ENCODE measurements at places on chromosomes 16 and 17. TPM values are rescaled to one million over a fixed set of nuclear protein-coding genes. Genes with fewer than 3 reads are reported as not detected.
A peak's percentile ranks its signal among the peaks of the same experiment; 100 is the strongest.

The ACSM2A gene
- total RNA-seq, result not detected

The SEPTIN1 gene
- 3.6 TPM for total RNA-seq

The HCRT gene
- total RNA-seq, result not detected

DNA sequence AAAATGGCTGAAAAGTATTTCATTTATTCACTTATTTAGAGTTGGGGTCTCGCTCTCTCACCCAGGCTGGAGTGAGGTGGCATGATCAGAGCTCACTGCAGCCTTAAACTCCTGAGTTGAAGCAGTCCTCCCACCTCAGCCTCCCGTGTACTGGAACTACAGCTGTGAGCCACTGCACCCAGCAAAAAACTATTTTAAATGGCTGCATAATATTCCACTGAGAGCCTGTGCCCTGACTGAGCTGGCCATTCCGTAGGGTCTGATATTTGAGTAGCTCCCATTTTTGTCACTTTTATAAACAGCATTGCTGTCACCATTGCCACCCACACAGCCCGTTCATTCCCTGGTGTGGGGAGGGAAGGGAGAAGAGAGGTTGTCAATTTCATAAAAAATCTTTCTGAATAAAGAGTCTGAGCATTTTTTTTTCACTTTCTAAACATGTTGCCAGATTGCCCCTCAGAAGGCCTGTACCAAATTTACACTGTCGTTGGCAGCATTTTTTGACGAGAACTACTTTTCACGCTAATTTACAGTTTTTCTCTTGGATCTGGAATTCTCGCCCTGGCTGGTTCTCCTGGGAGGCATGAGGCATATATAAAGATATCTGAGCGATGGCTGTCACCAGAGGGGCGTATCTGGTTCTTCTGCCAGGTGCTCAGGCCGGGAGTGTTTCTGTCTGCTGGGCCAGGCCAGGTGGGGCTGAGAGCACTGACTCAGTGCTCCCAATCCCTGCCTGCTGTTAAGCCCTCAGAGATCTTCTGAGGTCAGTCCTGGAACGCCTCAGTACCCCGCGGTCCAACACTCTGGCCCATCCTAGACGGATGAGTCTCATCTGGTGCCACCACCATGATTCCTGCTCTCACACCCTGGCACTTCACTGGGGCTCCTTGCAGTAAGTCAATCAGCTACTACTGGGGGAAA, 7.2 kb upstream of the KIFC3 start:
- no peak for DNase-seq
- H3K4me3 ChIP-seq, result no peak overlapping the region
- H3K36me3 ChIP-seq, result no peaks in the 10 kb centered on the region
- H3K27ac ChIP-seq, result no peak overlapping the region

GRCh38 chr17:77393867-77394539, 253.2 kb downstream of the SEC14L1 start:
- no peaks in the 10 kb centered on the region for H3K4me1 ChIP-seq
- no peaks in the 10 kb centered on the region for H3K36me3 ChIP-seq
- H3K27ac ChIP-seq, result peak overlapping the region; percentile 85
- no peak overlapping the region for H3K4me3 ChIP-seq
- no peak for DNase-seq

- no peaks in the 10 kb centered on the region for H3K36me3 ChIP-seq
- DNase-seq, result peak; percentile 92
- H3K27me3 ChIP-seq, result no peaks in the 10 kb centered on the region
- no peaks in the 10 kb centered on the region for H3K4me1 ChIP-seq
These were observed 23.6 kb upstream of the FZD2 start for GRCh38 chr17:44533533-44534246.

GRCh38 chr16:15913046-15913698, 24.8 kb upstream of the CEP20 start:
- no peak for DNase-seq
- no peaks in the 10 kb centered on the region for H3K4me1 ChIP-seq
- no peak overlapping the region for H3K27ac ChIP-seq
- H3K27me3 ChIP-seq, result no peaks in the 10 kb centered on the region
- H3K36me3 ChIP-seq, result no peaks in the 10 kb centered on the region

DNA sequence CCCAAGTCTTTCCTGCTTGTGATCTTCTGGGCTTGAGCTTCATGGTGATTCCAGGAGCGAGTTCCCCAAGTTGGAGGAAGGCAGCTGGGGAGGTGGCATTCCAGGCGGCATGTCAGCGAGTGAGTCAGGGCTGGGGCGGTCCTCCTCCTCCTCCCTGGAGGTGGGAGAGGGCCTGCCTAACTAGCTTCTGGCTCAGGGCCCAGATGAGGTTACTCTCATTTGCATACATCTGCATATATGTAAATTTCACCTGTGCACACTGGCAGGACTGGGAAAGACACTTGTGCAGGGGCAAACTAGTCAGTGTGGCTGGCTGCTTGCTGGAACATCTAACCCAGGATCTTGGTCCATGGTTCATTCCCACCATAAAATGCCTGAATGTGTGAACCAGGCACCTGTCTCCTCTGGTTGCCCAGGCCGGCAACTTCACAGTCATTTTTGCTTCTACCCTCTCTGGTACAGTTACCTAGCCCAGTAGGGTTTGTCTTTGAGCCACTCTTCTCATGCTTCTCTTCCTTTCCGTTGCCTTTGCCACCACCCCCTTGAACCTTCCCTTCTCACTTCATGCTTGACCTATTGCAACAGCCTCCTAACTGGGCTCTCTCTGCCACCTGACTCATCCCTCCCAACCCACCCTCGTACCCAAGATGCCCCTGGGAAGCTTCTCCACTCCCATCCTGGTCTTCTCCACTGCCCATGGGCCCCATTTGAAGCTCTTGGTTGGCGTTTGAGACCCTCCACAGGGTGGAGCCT, 9.6 kb upstream of the DLX4 start:
- peaks cover 12% of the 10 kb centered on the region for H3K4me1 ChIP-seq
- no peak for DNase-seq
- H3K27me3 ChIP-seq, result peaks cover 64% of the 10 kb centered on the region
- H3K4me3 ChIP-seq, result no peak overlapping the region
- no peak overlapping the region for H3K27ac ChIP-seq

DNA sequence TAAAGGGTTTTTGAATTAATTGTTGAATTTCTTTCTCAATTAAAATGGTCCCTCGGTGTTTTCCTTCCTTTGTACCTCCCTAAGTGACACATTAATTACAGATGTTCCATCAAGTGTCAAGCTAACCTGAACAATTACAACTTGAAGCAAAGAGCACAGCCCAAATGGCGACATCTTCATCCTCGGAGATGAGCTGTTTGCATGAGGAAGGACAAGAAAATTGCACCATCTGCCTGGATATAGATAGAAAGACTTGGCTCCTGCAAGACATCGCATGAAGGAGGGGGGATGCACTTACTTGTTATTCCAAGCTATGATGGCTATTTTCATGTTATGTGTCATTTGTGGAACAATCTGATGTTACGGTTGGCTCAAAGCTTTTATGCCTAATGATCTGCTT, 86.4 kb upstream of the ZKSCAN2 start:
- no peaks in the 10 kb centered on the region for H3K36me3 ChIP-seq
- no peaks in the 10 kb centered on the region for H3K27me3 ChIP-seq
- no peak for DNase-seq
- no peak overlapping the region for H3K27ac ChIP-seq
- no peaks in the 10 kb centered on the region for H3K4me1 ChIP-seq

GRCh38 chr16:81140930-81141780, 45.0 kb upstream of the GCSH start:
- H3K4me3 ChIP-seq, result no peak overlapping the region
- no peaks in the 10 kb centered on the region for H3K4me1 ChIP-seq

DNA sequence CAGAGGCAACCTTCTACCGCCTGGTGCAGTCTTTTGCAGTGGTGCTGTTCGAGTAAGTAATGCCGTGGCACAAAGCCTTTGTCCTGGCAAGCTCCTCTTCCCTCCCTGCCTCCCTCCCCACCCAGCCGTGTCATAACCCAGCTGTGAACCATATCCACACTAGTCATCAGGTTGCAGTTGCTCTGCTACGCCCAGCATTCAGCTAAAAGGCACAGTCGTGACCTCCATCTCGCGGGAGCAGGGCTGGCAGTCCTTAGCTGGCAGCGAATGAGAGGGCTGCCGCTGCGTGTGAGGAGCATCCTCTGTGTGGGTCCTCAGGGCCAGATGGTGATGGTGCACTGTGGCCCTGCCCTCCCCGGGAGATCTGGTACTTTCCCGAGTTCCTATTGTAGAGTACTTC, 39.3 kb downstream of the CIBAR2 start:
- no peaks in the 10 kb centered on the region for H3K4me1 ChIP-seq
- no peaks in the 10 kb centered on the region for H3K36me3 ChIP-seq
- no peak overlapping the region for H3K4me3 ChIP-seq
- no peak for DNase-seq
- no peak overlapping the region for H3K27ac ChIP-seq

GRCh38 chr16:81014672-81015071, 7.7 kb downstream of the CENPN start:
- no peaks in the 10 kb centered on the region for H3K27me3 ChIP-seq
- no peak overlapping the region for H3K27ac ChIP-seq
- no peak overlapping the region for H3K4me3 ChIP-seq
- no peaks in the 10 kb centered on the region for H3K4me1 ChIP-seq

DNA sequence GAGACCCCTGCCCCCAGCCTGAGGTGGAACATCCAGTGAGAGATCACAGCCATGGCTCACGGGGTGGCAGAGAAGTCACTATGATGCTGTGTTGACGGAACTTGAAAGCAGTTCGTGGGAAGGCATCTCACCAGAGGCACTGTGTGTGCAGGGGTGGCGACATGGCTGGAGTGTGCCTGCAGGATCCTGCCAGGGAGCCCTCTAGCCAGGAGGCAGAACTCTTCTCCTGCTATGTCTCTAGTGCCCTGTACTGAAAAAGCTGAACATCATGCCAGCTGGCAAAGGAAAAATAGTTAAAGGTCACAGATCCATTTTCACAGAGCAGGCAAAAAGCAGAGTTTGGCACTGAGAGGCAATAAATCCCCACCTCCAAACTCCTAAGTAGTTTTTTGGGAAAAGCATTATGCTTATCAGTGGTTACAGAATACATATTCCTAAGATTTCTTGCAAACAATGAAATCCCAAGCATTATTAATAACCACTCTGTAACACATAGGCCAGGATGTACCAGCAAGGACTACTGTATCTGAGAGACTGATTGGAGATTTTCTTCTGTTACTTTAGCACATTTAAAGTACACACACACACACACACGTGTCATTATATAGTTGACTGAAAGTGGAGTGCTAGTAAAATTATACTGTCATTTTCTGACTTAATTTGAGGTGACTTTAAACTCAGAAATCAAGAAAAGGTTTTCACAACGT, 36.8 kb downstream of the TNRC6C start:
- H3K27me3 ChIP-seq, result no peaks in the 10 kb centered on the region
- no peak overlapping the region for H3K27ac ChIP-seq
- peaks cover 16% of the 10 kb centered on the region for H3K4me1 ChIP-seq
- no peaks in the 10 kb centered on the region for H3K36me3 ChIP-seq
- no peak for DNase-seq

- no peak overlapping the region for H3K4me3 ChIP-seq
- no peak overlapping the region for H3K27ac ChIP-seq
- H3K4me1 ChIP-seq, result peaks cover 4% of the 10 kb centered on the region
- H3K27me3 ChIP-seq, result no peaks in the 10 kb centered on the region
- no peaks in the 10 kb centered on the region for H3K36me3 ChIP-seq
These were observed 5.4 kb upstream of the NOL11 start for GRCh38 chr17:67712375-67712774.

DNA sequence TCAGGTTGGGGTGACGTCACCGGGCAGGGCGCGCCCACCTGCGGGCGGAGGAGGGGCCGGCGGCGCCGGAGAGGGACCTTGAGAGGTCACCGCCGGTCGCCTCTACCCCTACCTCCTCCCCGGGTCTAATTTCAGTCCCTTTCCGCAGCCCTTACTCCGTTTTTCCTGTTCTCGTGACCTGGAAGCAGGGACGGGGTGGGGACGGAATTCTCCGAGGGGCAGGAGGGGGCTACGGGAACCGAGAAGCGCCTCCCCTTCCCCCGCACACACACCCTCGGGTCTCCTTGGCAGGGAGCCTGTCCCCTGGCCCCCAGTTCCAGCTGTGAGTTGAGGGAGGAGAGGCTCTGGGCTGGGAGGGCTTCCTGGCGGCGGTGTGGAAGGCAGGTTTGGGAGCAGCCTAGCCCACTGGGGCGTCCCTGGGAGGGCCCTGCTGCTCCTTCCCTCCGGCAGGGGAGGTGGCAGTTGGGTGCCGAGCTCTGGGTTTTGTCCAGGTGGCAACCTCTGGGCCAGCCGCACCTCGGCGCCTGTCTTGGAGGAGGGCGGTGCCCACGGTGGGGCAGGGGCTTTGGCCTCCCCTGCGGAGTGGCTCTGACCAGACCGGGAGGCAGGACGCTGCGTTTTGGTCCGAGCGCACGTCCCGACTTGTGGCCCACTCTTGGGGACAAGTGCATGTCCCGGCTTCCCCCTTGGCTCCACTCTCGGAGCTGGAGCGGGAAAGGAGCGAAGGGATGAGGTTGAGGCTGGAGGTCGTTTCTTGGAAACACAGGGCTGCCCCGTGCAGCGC, 773 bp downstream of the SYNGR3 start:
- peaks cover 22% of the 10 kb centered on the region for H3K36me3 ChIP-seq
- H3K27ac ChIP-seq, result no peak overlapping the region
- H3K4me1 ChIP-seq, result peaks cover 39% of the 10 kb centered on the region
- no peak overlapping the region for H3K4me3 ChIP-seq

All from tibial nerve (tissue), 4 donors.